T1000 (cell line): ENCODE measurements at places on chromosomes 2 and 18.

DNA sequence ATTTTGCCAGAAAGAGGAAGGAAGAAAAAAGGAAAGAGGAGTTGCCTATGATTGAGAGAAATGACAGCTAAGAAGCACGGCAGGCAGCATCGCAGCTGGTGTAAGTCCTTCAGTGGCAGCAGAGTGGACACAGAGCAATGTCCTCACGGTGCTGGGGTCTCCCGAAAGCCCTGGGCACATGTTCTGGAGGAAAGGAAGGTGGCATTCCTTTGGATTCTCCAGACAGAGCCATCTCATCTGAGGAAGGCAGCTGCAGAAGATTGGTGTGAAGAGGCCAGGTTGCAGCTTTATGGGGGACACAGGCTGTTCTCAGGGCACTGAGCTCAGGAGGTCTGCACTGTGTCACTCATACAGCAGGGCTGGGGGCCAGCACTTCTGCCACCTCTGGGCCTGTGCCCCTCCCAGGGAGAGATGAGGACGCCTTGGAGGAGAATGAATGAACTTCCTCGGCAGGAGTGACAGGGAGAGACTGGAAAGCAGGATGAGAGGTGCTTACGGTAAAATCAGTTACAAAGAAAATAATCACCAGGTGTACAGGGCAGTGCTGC lies 252.0 kb upstream of the MYT1L start:
- no peak for DNase-seq

GRCh38 chr2:128422571-128422970 lies 103.9 kb upstream of the HS6ST1 start:
- DNase-seq = peak; percentile 45

DNA sequence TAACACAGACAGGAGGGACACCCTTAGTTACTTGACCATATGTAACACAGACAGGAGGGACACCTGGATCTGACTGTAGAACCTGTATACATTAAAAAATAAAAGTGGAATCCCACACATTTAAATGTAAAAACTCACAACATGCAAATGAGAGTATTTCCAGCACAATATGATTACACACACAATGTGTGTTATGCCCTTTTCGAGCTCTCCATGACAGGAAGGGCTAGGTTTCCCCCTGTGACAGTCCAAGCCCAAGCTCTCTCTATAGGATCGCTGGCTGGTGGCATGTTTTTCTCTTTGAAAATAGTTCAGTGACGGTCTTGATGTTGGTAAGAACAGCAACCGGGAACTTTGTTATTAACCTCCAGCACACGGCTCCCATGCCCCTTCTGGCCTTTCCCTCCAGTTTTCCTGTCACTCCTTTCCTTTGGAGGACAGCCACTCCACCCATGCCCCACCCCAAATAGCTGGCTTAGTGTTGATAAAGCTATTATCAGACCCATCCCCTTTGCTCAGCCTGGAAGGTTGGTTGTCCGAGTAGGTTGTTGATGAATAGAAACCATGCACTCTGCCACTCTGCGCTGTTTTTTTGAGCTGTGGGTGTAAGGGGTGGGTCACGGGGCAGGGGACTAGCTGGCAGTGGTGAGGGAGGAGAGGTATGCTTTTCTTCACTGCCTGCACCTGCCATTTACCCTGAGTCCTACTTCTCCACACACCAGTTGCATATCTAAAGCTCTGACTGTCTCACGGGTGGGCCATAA lies 2.7 kb downstream of the RASGRP3 start:
- no peak for DNase-seq

- DNase-seq = no peak
These were observed 1.4 kb upstream of the MARCO start for GRCh38 chr2:118940486-118941120.

DNA sequence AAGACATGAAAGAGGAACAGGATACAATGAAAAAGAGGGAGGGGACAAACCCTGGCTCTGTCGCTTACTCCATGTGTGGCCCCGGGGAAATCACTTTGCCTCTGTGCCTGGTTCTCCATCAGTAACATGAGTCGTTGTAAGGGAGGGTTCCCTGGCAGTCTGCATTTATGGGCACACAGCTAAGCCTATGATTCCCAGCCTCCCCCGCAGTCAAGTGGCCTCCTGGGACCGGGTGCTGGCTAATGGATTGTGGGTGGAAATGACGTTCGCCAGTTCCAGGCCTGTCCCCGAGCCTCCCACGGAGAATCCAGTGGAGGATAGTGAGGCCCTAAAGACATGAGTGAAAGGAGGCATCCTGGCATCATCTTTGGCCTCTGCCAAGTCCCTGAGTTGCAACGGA lies 42.7 kb downstream of the SFXN5 start:
- DNase-seq = no peak

DNA sequence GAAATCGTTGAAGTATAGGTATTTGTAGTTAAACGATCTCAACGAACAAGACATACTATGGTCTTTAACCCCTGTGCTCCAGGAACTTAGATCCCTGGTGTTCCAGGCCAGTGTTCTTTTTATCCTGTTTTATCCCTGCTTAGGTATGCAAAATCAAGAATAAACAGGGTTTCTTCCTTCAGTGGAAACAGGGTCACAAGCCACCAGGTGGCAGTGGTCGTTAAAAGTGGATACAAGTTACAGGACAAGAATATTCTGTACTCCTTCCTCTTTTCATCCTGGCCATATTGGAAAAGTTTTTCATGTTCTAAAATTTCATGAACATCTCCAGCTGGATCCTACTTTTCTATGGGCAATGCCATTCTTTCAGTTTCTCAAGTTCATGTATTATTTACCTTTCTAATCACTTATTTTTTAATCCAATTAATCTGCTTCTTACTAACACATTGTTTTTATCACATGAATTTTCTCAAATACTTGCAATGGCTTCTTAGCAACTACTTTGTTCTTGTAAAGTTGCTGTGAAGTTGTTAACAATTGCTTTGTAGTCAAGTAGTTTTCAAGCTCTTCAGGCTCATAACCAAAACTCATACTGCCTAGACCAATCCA lies 16.4 kb upstream of the HNMT start:
- DNase-seq = peak; percentile 23

DNA sequence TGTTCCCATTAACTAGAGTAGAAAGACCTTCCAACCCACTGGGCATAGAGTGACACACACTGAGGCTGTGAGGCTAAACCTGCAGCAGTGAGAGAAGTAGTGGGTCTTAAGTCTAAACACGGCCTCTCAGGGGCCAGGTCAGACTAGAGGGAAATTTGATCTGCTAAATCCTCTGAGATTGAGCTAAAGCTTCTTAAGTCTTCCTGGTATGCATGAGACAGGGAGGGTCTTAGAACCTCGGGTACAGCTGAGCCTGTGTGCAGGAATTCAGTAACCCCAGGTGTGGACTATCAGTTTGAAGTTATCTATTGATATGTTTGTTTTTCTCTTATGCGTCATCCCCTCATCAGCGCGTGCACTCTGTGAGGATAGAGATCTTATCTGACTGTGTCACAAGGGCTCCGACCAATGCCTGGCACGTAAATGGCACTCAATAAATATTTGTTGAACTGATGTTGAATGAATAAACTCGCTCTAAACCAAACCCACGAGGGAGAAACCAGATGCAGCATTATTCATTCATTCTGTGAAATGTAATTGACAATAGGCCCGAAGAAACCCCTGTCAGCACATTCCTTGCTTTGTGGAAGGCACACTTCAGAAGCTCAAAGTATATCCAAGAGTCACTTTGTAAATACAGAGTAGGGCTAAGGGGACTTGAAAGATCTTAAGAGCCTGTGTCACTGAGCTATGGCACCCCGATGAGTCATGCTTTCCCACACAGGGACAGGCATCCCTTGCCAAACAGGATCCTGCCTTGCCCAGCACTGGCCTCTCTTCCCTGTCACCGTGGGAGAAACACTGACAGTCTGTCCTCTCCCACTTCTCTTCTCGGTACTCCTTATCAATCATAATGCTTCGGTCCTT lies 21.7 kb upstream of the RAB10 start:
- peak; percentile 56 for DNase-seq
